HFFc6 (cell line): ENCODE measurements at places on chromosomes 13 and 19. TPM values are rescaled to one million over a fixed set of nuclear protein-coding genes. Genes with fewer than 3 reads are reported as not detected.

GRCh38 chr19:51093101-51093500 lies 10.4 kb upstream of the KLK14 start:
- DNase-seq = no peak

GRCh38 chr13:113584205-113584869 lies at the start of gene TFDP1:
Gene TFDP1, plus strand, starts transcription at chr13:113584753. Its CDS starts 1,085 bp downstream, at chr13:113585838.
- DNase-seq = peak; percentile 83

USHBP1 gene
- total RNA-seq = not detected in 3 replicates

CYP2A6 gene
- not detected in 3 replicates for total RNA-seq

DNA sequence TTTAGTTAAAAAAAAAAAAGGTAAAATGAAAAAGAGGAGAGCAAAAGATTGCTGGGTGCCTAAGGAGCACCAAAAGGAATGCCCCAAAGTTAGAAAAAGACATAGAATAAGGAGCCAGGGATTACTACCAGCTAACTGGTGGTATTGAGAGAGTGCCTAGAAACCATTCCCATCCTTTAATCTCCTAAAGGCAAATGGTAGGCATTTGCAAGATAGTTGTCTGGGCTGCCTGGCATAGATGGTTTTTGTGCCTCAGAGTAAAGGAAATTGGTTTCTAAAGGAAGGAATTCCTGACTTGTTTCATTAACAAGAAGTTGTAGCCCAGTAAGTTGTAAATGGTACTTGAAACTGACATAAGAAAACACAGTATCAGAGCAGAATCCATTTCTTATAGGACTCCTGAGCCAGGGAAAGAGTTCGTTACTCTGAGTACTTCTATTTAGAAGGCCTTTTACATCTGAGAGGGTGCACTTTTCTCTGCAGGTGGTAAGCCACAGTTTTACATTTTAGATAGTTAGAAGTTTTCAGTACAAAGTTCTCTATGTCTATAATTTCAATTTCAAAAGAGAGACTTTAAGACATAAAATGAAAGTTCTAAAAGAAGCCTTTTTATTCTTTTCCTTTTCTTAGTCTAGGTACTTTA lies 92.6 kb downstream of the OLFM4 start:
- no peak for DNase-seq

DNA sequence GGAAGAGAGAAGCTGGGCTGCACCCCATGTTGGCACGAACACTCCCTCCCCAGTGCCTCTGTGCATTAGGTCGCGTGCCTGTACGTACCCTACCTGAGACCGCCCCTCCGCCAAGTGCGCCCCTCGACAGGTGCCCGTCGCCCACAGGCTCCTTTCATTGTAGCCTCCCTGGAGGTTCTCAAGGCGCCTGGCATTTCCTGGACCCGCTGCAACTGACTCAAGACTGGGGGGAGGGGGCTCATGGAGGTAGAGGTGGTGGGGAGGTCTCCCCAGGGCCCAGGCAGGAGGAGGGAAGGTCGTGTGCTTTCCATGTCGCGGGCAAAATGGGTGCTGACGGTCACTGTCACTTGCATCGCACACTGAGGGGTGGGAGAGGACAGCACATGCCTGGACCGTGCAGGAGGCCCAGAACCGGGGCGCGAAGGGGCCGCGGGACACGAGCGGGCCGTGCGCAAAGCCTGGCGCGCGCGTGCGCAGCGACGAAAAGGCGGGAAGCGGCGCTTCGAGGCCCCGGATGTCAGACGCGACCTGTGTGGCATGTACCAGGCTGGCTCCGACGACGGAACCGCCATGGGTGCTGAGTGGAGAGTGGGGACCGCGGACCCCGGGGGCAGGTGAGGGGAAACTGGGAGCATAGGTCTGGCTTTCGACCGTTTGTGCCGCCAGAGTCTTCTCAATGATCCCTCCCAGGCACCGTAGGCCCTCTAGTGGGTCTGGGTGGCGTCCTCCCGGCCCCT lies 16.5 kb downstream of the NFIX start:
- no peak for DNase-seq

LPAR6 gene
- 4.8 and 7.3 TPM in 2 replicates for total RNA-seq

PLIN4 gene
- total RNA-seq = not detected in 2 replicates

GRCh38 chr19:5697890-5698634 lies 8.0 kb downstream of the RPL36 start:
- no peak for DNase-seq

DNA sequence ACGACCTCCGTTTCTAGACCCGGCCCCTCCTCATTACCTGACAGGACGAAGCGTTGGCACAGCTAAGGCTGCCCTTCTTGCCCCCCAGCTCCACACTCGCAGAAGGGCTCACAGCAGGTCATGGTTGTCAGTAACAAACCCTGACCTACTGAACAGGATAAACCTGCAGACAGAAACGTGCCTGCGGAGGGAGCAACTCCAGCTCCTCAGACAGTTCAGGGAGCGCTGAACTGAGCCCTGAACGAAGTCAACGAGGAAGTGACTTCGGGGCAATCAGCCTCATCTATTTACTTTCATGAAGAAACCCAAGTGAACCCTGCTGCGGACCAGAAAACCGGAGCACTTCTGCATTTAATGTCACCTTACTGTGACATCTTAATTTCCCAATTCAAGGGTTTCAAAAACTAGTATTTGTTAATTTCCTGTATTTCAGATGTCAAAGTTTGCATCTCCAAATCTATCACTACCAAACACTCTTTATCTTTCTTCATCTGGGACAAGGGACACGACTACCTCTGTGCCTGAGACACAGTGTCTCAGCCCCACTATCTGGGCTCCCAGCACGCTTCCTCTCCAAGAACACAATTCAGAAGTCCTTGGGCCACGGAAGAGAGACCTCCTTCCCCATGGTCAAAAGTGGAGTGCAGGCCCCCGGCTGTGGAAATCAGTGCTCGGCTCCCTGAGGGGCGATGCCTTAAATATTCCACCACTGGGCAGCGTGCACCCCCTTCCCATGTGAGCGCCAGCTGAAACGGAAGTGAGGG lies 40.2 kb downstream of the CARS2 start:
- no peak for DNase-seq
